ENCODE measurements at places on chromosomes 2 and 18.

DNA sequence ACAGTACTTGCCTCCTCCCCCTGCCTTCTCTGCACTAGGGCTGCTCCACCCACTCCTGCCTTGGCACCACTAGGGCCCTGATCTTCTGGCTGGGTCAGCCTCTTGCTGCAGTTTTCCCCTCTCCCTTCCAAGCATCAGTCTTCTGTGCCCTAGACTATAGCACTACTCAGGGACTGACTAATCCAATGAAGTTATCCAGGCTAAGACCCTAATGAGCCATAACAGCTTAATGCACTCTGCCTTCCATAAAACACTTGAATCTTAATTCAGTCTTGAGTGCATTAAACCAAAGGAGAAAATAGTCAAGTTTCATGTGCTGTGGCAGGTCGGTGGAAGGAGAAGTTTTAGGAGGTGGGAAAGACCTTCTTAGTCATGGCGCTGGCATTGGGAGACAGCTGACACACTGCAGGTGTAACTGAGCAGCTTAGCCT is 95.7 kb downstream of the BIN1 start:
- no peaks in the 10 kb centered on the region for H3K36me3 ChIP-seq
- no peak overlapping the region for H3K27ac ChIP-seq
- DNase-seq: no peak
- no peaks in the 10 kb centered on the region for H3K27me3 ChIP-seq
- no peaks in the 10 kb centered on the region for H3K4me1 ChIP-seq

GRCh38 chr2:60745330-60745729 is 10.7 kb upstream of the PAPOLG start:
- H3K27ac ChIP-seq: no peak overlapping the region
- no peak for DNase-seq
- H3K4me3 ChIP-seq: no peak overlapping the region
- no peaks in the 10 kb centered on the region for H3K36me3 ChIP-seq
- H3K4me1 ChIP-seq: no peaks in the 10 kb centered on the region
- H3K27me3 ChIP-seq: no peaks in the 10 kb centered on the region

DNA sequence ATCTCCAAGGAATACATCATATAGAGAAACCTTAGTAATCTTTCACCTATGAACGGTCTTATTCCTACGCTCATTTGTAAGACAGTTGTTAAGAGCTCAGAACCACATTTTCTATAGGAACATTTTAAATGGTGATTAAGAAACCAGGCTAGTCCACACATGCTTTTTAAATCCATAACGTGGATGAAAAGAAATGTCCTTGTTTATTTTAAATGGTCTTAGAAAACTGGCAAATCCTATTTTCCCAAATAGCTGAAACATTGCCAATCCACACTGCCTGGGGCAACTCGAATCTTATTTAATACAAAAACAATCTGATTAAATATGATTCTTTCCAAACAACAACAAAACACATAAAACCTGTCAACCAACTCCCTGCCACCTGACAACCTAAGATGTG is 23.7 kb downstream of the METTL8 start:
- H3K36me3 ChIP-seq: no peaks in the 10 kb centered on the region
- no peak for DNase-seq
- H3K27me3 ChIP-seq: no peaks in the 10 kb centered on the region
- H3K4me3 ChIP-seq: no peak overlapping the region

DNA sequence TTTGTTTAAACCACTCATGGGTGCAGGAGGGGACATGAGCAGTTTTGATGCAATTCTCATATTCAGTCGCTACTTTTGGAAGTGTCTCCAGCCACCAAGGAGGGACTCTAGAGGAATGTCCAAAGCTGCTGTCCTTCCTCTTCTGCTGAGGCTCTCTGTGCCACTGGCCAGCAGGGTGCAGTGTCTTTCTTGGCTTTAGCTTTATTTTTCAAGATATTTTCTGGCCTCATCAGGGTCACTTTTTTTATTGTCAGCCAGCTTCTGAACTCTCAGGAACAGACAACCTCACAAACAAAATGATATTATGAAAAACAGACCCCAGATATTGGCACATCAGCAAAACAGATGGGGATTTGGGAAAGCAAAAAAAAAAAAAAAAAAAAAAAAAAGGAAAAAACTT is 289.3 kb upstream of the ZSWIM2 start:
- no peak overlapping the region for H3K4me3 ChIP-seq
- H3K4me1 ChIP-seq: no peaks in the 10 kb centered on the region
- no peak overlapping the region for H3K27ac ChIP-seq
- no peak for DNase-seq
- H3K36me3 ChIP-seq: no peaks in the 10 kb centered on the region

- H3K27ac ChIP-seq: no peak overlapping the region
- H3K27me3 ChIP-seq: no peaks in the 10 kb centered on the region
- DNase-seq: no peak
- no peaks in the 10 kb centered on the region for H3K4me1 ChIP-seq
- H3K36me3 ChIP-seq: no peaks in the 10 kb centered on the region
These were observed 97.1 kb downstream of the DPP4 start for GRCh38 chr2:161976917-161977316.

DNA sequence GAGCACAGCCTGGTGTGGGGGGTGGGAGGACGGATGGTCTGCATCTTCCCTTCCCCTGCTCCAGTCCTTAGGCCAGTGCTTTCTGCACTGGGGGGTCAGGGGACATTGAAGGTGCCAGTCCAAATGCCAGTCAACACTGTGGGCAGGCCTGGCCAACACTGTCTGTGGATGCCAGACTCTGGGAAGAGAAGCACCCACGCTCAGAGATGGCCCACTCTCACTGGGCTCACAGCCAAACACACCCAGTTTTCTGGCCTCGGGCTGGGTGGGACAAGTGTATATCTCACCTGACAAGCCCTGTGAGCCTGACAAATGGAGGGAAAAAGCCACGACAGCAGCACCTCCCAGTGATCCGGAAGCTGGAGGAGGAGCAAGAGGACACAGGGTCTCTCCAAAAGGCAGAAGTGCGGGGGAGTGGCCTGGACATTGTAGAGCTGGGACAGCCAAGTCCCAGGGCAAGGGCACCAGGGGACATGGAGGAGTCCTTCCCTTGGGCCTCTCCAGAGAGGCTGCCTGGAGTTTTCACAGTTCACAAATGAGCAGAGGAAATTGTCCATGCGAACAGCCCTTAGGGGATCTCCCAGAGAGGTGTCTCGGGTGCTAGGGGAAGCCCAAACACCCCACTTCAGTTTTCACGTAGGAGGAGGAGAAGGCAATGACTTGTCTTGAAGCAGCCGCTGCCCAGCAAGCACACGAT is 79.3 kb downstream of the SDC1 start:
- H3K36me3 ChIP-seq: no peaks in the 10 kb centered on the region
- no peak overlapping the region for H3K27ac ChIP-seq
- H3K4me1 ChIP-seq: no peaks in the 10 kb centered on the region
- no peak overlapping the region for H3K4me3 ChIP-seq
- no peak for DNase-seq

DNA sequence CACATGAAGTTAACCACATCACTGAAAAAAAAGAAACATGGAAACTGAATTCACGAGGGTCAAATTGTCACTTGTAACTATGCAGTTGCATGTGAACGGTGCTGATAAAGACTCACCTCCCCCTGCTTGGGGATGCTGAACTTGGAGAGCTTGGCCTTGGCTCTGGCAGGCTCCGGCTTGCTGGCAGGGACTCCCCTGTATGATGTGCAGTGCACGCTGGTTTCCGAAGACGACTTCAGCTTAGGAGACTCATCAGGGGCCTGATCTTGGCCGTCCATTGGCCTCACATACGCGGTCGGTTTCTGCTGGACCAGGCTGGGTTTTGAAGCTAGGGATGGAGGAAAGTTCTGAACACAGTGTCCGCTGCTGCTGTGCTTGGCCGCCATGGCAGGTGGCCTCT is 135.9 kb downstream of the AFF3 start:
- peaks cover 4% of the 10 kb centered on the region for H3K4me1 ChIP-seq
- H3K27ac ChIP-seq: no peak overlapping the region
- no peak for DNase-seq
- no peaks in the 10 kb centered on the region for H3K27me3 ChIP-seq
- H3K36me3 ChIP-seq: no peaks in the 10 kb centered on the region

DNA sequence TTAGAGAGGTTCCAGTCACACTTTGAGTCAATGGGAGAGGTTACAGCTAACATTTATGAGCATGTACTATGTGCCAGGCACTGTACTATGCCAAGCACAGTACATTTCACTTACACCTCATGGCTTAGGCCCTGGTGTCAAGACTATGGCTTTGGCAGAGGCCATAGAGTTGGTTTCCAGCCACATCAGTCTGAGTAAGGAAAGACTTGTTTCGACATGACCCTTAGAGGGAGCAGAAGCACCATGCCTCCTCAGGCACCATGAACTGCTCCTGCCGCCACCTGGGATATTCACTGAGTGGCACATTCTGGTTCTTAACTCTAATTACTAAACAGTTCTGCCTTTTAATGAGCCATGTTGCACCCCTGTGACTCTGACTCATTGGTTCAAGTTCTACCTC is 12.7 kb downstream of the DGUOK start:
- DNase-seq: peak; percentile 33
- H3K4me1 ChIP-seq: no peaks in the 10 kb centered on the region
- no peak overlapping the region for H3K4me3 ChIP-seq

GRCh38 chr2:217183471-217183870 is 323.6 kb upstream of the TNP1 start:
- no peak overlapping the region for H3K4me3 ChIP-seq
- no peak for DNase-seq
- H3K27me3 ChIP-seq: no peaks in the 10 kb centered on the region
- H3K27ac ChIP-seq: no peak overlapping the region
- H3K4me1 ChIP-seq: no peaks in the 10 kb centered on the region

- peaks cover 6% of the 10 kb centered on the region for H3K27me3 ChIP-seq
- no peak overlapping the region for H3K27ac ChIP-seq
- no peak overlapping the region for H3K4me3 ChIP-seq
- no peaks in the 10 kb centered on the region for H3K4me1 ChIP-seq
- H3K36me3 ChIP-seq: no peaks in the 10 kb centered on the region
- DNase-seq: no peak
These were observed 65.4 kb upstream of the HNRNPA3 start for GRCh38 chr2:177147093-177147694.

Data from prostate gland (tissue), 2 donors.